ENCODE measurements at places on chromosomes 2 and 18. TPM values are rescaled to one million over a fixed set of nuclear protein-coding genes. Genes with fewer than 3 reads are reported as not detected.

- no peak for DNase-seq
These were observed 7.4 kb downstream of the LCT start for GRCh38 chr2:135829378-135830135.

Gene POMC
- total RNA-seq, result not detected

- no peak for DNase-seq
These were observed 1.7 kb downstream of the CXXC1 start for GRCh38 chr18:50285631-50286321.

DNA sequence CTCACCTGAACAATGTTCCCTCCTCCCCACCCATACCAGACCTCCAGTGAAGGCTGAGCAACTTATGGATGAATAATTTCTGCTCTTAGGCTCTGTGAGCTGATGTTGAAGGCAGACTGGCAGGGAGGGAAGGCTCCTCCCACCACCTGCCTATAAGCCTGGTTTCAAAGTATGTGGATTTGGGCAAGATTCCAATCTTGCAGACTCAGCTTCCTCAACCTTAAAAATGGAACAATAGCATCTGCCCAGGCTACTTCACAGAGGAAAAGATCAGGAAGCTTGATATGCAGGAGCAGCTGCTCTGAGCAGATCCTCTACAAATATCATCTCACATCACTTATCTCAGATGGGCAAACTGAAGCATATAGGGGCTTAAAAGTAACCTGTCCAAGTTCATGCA is 112.2 kb downstream of the ZFP36L2 start:
- DNase-seq, result peak; percentile 82

DNA sequence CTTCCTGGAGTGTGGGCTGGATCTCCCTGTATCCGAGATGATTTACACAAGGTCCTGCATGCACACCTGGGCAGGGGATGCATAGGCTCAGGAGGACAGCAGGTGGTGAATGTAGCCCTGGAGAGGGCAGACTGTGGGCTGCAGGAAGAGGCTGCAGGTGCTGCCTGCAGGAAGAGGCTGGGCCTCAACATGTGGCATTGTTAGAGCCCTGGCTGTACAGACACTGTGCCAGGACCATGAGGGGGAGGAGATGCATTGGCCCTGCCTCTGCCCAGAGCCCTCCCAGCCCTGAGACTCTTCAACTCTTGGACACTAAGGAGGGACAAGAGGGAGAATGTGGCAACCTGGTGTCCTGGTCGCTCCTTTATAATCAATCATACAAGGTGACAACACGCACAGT is 392.8 kb downstream of the TNS1 start:
- DNase-seq, result no peak

DNA sequence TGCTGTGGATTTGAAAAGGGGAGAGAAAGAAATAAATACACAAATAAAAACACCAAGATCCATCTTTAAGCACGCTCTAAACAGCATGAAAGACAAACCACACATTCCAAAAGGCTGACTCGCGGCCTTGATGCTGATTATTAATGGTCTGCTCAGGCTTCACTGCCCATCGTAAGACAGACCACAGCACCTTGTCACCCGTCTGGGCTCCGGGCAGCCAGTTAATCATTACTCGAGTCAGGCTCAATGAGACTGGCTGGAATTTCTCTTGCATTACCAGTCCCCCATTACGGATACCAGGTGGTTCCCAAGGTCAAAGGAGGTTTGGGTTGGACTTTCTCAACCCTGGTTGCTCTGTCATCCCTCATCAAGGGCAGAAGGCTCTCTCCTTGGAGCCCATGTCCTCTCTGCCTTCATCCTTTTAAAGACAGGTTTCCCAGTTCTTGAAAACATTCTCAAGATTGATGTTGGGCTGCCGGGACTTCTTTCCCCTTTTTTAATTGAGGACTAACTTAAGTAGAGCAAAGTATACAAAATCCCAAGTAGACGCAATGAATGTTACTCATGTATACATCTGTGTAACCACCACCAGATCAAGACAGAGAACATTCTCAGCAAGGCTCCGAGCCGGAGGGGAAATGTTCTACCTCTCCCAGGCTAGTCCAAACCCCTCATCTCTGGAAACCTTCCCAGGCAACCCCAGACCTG is 8.1 kb downstream of the SMAD7 start:
- DNase-seq, result peak; percentile 92

Gene SCN9A
- 2.9 TPM for total RNA-seq

- no peak for DNase-seq
These were observed 15.6 kb upstream of the MC2R start for GRCh38 chr18:13930964-13931363.

- DNase-seq, result peak; percentile 55
These were observed 229.1 kb downstream of the RTP5 start for GRCh38 chr2:242098445-242099128.

GRCh38 chr18:49658823-49659404 is 97.1 kb downstream of the LIPG start:
- DNase-seq, result no peak

GRCh38 chr2:3741867-3742602 is 38.7 kb downstream of the DCDC2C start:
- no peak for DNase-seq

DNA sequence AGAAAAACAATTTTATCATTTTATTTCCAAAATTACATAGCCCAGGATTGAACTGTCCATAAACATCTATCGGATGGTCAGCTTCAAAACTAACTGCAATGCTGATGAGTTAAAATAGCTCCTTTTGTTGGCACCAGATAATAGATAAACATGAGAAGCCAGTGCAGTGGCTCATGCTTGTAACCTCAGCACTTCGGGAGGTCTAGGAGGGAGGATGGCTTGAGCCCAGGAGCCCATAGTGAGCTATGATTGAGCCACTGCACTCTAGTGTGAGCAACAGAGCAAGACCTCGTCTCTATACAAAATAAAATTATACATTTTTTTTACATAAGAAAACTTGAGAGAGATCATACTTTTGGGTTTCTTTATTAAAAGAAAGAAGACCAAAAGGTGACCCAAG is 34.6 kb upstream of the IMPA2 start:
- peak; percentile 65 for DNase-seq

DNA sequence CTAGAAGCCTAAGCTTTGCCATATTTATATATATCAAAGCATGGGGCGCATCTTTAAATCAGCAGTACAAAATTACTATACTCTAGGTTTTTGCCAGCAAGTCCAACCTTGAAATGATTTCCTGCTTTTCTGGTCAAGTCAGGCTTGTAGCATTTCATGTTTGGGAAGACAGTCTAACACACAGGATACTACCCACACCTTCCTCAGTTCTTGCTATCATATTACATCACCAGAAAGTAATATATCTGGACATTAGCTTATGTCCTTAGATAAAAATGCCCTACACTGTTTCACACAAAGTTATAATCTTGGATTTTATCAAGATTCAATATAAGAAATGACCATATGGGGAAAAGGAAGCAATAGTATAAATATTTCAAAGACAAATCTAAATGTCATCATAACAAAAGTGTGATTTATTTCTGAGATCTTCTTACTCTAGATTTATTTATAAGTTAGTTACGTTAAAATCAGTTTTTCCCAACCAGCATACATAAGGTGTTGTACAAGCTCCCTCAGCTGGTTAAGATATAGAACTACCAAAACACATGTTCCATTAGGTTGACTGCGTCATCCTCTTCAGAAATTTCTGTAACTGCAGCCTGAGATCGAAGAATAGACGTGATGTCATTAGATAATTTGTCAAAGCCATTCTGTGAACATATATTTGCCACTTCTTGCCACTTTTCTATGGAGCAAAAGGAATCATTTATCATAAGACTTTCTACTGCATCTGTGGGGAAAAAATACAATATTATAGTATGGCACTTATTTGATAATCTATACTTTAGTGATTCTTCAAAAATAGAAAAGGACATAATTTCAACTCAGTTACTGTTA is 56.6 kb downstream of the CLHC1 start:
- peak; percentile 55 for DNase-seq

- no peak for DNase-seq
These were observed 21.7 kb downstream of the ST3GAL5 start for GRCh38 chr2:85867121-85867520.

Gene NRBP1
- total RNA-seq, result 169 TPM

- DNase-seq, result no peak
These were observed 30.6 kb downstream of the ITSN2 start for GRCh38 chr2:24329700-24330099.

GRCh38 chr2:53422979-53423378 is 344.6 kb upstream of the CHAC2 start:
- peak; percentile 38 for DNase-seq

DNA sequence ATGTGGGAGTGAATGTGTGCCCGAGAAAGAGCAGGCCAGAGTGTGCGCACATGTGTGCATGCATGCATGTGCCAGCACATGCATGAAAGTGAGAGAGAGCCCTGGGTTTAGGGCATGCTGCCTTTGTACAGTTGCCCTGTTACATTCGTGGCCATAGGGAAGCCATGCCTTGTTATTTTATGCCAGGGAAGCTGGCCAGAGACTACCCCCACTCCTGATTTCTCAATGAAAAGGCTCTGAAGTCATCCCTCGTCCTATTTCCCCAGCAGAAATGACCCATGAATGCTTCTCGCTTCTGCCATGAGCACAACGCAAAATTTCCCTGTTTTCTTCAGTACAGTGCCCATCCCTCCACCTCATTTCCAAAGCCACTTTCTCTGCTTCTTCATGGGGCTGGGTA is 143.0 kb downstream of the CELF4 start:
- DNase-seq, result no peak

Gene OSBPL6
- 20.6 TPM for total RNA-seq

- no peak for DNase-seq
These were observed 109.4 kb downstream of the CALCRL start for GRCh38 chr2:187338679-187339121.

DNA sequence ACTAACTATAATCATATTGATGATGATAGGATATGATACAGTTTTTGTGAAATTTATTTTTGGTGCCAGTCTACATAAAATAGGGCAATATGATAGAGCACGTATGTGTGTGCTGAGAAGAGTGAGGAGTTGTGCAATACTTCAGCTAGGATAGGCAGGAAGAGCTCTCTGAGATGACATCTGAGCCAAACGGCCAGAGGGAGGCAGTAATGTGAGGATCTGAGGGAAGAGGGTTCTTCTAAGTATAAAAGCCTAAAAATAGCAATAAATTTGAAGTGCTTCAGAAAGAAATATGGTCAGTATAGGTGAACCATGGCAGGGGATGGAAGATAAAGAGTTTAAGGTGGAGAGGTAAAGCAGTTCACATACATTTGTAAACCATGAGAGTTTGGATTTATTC is 102.5 kb downstream of the OLA1 start:
- peak; percentile 17 for DNase-seq

DNA sequence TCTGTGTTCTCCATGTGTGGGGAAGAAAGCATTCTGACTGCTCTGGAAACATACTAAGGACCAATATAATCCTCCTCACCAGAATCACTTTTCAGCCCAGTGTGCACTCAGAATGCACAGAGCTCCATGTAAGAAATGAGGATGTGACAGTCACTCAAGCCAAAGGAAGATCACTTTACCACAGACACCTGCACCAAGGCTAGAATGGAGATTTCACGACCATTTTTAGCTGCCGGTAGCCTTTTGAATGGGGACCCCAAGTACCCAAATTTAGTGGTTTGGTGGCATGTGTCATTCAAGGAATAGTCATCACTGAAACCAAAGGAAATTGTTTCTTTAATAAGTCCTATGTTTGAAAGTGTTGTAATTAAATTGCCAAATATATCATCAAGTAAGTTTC is 613.2 kb upstream of the ACVR2A start:
- peak; percentile 2 for DNase-seq

DNA sequence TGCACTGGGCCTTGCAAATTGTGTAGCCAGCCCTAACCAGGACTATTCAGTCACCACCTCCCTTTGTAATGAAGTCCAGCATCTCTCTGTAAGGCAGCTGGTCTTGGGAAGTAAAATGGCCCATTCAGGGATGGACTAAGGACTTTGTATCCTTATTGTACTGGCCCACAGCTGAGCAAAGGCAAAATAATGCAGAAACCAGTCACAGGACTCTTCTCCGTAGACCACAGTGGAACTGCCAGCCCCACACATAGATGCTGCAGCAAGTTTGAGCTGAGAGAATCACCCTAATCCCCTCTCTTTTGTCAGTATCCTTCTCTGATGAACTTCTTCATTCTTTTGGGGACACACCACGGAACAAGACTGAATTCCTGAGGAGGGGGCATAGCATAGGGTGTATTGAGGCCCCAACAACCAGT is 73.6 kb upstream of the RTN4 start:
- no peak for DNase-seq

- DNase-seq, result peak; percentile 52
These were observed 5.0 kb upstream of the CHST10 start for GRCh38 chr2:100422320-100423055.

DNA sequence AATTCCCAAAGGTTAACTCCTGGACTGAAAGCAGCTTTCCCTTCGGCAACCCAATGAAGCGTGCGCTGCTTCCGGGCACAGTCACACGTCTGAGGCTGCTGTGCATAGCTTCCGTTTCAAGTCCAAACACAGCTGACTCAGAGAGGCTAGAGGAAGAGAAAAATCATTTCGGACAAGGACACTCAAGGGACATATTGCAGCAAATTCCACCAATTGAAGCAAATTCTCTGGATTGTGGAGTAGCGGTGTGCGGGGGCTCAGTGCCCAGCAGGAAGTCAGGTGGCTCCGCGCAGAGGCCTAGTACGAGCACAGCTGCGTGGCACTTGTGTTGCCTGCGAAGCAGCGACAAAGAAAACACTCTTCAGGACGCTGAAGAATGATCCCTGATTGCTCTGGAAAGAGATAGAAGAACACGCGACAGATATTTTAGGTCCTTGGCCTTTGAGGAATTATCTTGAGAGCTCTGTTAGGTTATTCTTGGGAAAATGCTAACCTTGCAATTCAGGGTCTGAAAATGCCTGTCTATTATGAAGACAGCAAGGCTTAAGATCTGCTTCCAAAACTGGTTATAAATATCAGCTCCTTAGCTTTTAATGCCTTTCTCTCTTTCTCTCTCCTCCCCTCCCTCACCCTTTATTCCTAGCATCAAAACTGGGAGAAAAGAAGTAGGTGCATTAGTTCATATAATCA is 352.6 kb upstream of the DLGAP1 start:
- DNase-seq, result no peak

Gene RNF138
- total RNA-seq, result 30.7 TPM

Gene AQP12B
- not detected for total RNA-seq

DNA sequence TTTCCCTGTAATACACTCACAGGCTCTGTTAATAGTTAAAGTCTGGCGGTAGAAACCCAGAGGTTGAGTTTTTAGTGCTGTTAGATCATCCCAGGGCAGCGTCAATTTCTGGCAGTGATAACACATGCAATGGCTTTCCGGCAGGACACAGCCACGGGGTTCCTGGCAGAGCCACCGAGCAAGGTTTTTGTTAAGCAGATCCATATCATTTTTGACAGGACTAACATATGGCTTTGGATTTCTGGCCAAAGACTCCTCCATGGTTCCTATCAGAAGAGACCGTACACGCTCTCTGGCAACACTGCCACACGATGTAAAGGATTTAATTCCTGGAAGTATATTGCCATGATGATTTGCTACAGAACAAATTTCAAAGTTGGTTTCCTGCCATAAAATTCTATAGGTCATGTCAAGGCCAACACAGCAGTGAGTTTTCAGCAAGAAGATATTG is 854.3 kb downstream of the LRRTM4 start:
- no peak for DNase-seq

Gene MEP1B
- total RNA-seq, result 0.08 TPM

- no peak for DNase-seq
These were observed 13.7 kb upstream of the ST3GAL5 start for GRCh38 chr2:85902496-85902895.

Gene SCN2A
- total RNA-seq, result 0.56 TPM

- no peak for DNase-seq
These were observed 442.8 kb downstream of the ZNF516 start for GRCh38 chr18:76052227-76052595.
